ENCODE measurements at places on chromosomes 1 and 21. TPM values are rescaled to one million over a fixed set of nuclear protein-coding genes. Genes with fewer than 3 reads are reported as not detected.

The DMRTA2 gene
- total RNA-seq: 0.07 TPM

The CD1C gene
- not detected for total RNA-seq

GRCh38 chr1:228469413-228470162 lies 17.6 kb upstream of the RNF187 start:
- DNase-seq: peak; percentile 58
- H3K27me3 ChIP-seq: peaks cover 77% of the 10 kb centered on the region
- no peak overlapping the region for H3K27ac ChIP-seq
- H3K36me3 ChIP-seq: no peaks in the 10 kb centered on the region
- H3K4me1 ChIP-seq: peaks cover 45% of the 10 kb centered on the region

The ATP6V1G3 gene
- total RNA-seq: not detected

DNA sequence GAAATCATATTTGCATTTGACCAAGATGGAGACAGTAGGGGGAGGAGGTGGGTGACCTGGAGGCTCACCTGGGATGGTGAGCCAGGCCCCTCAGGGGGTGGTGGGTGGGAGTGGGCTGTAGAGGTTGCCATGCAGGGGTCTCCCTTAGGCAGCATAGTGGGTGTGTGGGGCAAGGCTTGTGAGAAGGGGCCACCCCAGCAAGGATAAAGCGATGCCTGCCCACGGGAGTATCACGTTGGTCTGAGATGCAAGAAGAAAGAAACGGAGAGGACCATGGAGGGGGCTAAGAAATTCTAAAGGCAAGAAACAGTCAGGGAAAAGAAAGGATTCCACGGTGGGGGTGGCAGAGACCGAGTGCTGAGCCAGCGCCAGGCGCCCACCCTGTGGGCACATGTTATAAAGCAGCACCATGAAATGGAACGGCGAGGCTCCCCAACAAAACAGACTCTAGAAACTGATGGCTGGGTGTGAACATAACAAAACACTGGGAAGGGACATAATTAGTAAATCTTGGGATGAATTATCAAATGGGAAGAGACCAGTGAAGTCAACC lies 11.7 kb upstream of the C2CD2 start:
- H3K27ac ChIP-seq: no peak overlapping the region
- no peak for DNase-seq
- H3K27me3 ChIP-seq: no peaks in the 10 kb centered on the region

DNA sequence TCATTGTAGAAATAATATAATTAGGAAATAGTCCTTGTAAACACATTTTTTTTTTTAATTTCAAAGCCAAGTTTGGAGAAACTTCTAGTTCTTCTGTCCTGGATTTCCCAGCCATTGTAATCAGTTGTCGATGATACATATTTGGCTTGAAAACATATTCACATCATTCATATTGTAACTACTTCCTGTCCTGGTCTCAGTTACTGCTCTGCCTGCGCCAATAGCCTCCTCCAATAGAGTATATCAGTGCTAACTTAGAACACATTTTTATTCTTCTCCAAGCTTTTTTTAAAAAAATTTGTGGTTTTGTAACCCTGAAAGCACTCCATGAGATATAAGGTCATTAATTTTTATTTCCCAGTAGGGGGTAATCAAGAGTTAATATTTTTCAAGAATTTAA lies 46.1 kb upstream of the FMO2 start:
- no peak overlapping the region for H3K27ac ChIP-seq
- no peaks in the 10 kb centered on the region for H3K27me3 ChIP-seq
- H3K4me1 ChIP-seq: peaks cover 21% of the 10 kb centered on the region
- H3K4me3 ChIP-seq: no peak overlapping the region
- no peak for DNase-seq

The NBPF26 gene
- total RNA-seq: 4.1 TPM

GRCh38 chr1:34163792-34164731 lies 968 bp downstream of the CSMD2 start:
- peaks cover 5% of the 10 kb centered on the region for H3K27me3 ChIP-seq
- peak; percentile 72 for DNase-seq
- peak overlapping the region; percentile 91 for H3K4me3 ChIP-seq
- peaks cover 39% of the 10 kb centered on the region for H3K4me1 ChIP-seq

GRCh38 chr21:41923631-41924367 lies 30.0 kb downstream of the C2CD2 start:
- no peak overlapping the region for H3K27ac ChIP-seq
- H3K4me1 ChIP-seq: peaks cover 28% of the 10 kb centered on the region
- no peaks in the 10 kb centered on the region for H3K27me3 ChIP-seq
- H3K36me3 ChIP-seq: no peaks in the 10 kb centered on the region

GRCh38 chr1:208724079-208724478 lies 479.9 kb upstream of the PLXNA2 start:
- no peak overlapping the region for H3K27ac ChIP-seq
- no peaks in the 10 kb centered on the region for H3K4me1 ChIP-seq
- no peak for DNase-seq
- no peaks in the 10 kb centered on the region for H3K27me3 ChIP-seq
- no peak overlapping the region for H3K4me3 ChIP-seq

GRCh38 chr1:154547105-154547732 lies 11.2 kb downstream of the UBE2Q1 start:
- peaks cover 21% of the 10 kb centered on the region for H3K36me3 ChIP-seq
- no peaks in the 10 kb centered on the region for H3K4me1 ChIP-seq
- no peaks in the 10 kb centered on the region for H3K27me3 ChIP-seq
- no peak for DNase-seq

The SOX13 gene
- 123 TPM for total RNA-seq

The TMEM61 gene
- total RNA-seq: 2.0 TPM

DNA sequence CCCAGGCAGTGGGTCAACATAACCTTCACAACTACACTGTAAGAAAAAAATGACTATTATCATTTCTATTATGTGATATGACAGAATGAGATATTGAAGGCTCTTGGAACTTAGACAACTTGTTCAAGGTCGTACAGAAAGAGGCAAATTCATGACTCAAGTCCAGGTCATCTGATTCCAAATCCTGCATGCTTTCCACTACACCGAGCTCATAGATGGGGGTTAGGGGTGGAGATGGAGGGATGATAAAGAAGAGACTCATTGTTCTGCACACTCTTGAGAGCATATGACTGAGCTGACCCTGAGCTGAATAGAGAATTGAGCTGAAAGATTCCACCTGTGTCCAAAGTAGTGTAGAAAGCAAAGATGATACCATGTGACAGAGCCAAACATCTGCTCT lies 2.8 kb downstream of the FCRL6 start:
- DNase-seq: no peak
- H3K27me3 ChIP-seq: no peaks in the 10 kb centered on the region
- no peak overlapping the region for H3K4me3 ChIP-seq
- no peak overlapping the region for H3K27ac ChIP-seq
- no peaks in the 10 kb centered on the region for H3K4me1 ChIP-seq
- H3K36me3 ChIP-seq: no peaks in the 10 kb centered on the region

The TSPAN1 gene
- total RNA-seq: not detected

- H3K36me3 ChIP-seq: peaks cover 4% of the 10 kb centered on the region
- no peak overlapping the region for H3K27ac ChIP-seq
- no peaks in the 10 kb centered on the region for H3K27me3 ChIP-seq
- no peak for DNase-seq
- peaks cover 18% of the 10 kb centered on the region for H3K4me1 ChIP-seq
Measured at GRCh38 chr21:32732544-32732943, 4.7 kb upstream of the SYNJ1 start.

DNA sequence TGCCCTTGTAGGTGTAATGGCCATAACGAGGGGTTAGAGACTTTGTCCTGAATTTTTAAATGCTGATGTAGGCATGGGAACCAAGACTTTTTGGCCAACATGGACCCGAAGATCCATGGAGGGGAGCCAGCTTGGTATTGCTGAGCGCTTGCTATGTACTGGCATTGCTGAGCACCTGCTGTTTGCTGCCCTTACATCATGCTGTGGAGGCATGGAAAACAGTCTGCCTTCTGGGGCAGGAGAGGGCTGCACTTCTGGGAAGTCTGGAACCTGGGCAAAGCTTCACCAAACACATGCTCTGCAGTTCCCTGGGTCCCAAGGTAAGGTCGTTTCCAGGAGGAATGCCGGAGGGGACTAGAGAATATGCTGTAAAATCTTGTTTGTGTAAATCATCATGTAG lies 86.3 kb upstream of the CNIH3 start:
- H3K27ac ChIP-seq: no peak overlapping the region
- DNase-seq: no peak
- H3K27me3 ChIP-seq: no peaks in the 10 kb centered on the region
- no peaks in the 10 kb centered on the region for H3K36me3 ChIP-seq

GRCh38 chr21:20652846-20653245 lies 345.4 kb upstream of the NCAM2 start:
- no peaks in the 10 kb centered on the region for H3K4me1 ChIP-seq
- H3K27me3 ChIP-seq: no peaks in the 10 kb centered on the region
- H3K27ac ChIP-seq: no peak overlapping the region
- no peaks in the 10 kb centered on the region for H3K36me3 ChIP-seq
- no peak overlapping the region for H3K4me3 ChIP-seq

DNA sequence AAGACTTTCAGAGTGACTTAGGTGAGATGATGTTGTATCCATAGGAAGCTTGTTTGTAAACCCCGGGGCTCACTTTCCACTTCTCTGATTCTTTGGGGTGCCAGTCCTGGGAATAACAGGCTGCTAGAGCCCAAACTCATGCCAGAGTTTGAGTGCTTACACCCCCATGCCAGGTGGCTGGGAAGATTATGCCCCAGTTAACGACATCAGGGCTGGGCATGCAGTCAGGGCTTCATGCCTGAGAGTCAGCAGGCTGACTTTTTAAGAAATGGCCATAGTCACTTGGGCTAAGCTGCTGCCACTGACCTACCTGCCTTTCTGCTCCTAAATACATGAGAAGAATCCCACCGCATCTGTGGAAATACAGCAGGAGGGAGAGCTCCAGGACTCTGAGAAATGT lies 425.6 kb upstream of the VAMP3 start:
- DNase-seq: no peak
- H3K36me3 ChIP-seq: no peaks in the 10 kb centered on the region
- H3K27ac ChIP-seq: no peak overlapping the region
- no peaks in the 10 kb centered on the region for H3K27me3 ChIP-seq
- H3K4me1 ChIP-seq: no peaks in the 10 kb centered on the region

DNA sequence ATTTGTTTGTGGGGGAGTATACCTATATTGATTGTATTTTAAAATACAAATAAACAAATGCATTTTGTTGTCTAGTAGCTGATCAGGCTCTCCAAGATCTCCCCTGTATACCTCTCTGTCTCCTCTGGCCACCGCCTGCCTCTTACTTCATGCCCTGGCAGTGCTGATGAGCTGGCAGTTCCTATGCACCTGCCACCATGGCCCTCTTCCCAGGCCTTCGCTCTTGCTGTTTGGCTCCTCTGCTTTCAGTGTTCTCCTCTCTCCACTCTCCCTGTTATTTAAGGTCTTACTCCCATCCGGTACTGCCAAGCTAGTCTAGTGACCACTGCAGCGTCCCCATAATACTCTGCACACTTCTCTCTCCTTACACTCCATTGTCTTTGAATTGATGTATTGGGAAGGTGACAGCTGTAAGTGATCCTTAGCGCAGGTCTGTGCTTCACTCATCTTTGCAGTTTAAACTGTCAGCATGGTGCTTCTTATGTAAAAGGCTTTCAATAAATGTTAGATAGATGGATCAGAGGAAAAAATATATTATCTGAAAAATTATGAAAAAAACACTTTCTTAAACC lies 88.1 kb upstream of the ATP1A1 start:
- H3K27me3 ChIP-seq: no peaks in the 10 kb centered on the region
- no peaks in the 10 kb centered on the region for H3K4me1 ChIP-seq
- H3K36me3 ChIP-seq: no peaks in the 10 kb centered on the region
- H3K27ac ChIP-seq: no peak overlapping the region
- DNase-seq: no peak
- H3K4me3 ChIP-seq: no peak overlapping the region

DNA sequence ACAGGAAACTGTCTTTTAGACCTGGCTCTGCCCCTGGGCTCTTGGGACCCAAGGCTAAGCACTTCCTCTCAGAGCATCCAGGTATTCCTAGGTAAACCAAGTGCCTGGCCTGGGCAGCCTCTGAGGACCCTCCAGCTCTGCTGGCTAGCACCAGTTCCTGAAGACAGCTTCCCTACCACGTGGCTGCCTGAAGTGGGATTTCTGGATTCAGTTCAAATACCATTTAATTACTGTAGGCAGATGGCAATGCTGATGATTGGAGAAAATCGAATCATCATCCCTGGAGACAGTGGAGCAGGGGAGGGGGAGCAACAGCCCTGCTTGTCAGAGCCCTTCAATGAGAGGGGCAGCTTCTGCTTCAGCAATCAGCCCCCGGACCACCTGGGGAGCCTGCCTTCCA lies 11.9 kb downstream of the KIF21B start:
- no peak for DNase-seq
- H3K36me3 ChIP-seq: no peaks in the 10 kb centered on the region
- H3K27ac ChIP-seq: no peak overlapping the region
- no peaks in the 10 kb centered on the region for H3K27me3 ChIP-seq
- no peak overlapping the region for H3K4me3 ChIP-seq
- H3K4me1 ChIP-seq: peaks cover 33% of the 10 kb centered on the region

The ECM1 gene
- total RNA-seq: 0.43 TPM

DNA sequence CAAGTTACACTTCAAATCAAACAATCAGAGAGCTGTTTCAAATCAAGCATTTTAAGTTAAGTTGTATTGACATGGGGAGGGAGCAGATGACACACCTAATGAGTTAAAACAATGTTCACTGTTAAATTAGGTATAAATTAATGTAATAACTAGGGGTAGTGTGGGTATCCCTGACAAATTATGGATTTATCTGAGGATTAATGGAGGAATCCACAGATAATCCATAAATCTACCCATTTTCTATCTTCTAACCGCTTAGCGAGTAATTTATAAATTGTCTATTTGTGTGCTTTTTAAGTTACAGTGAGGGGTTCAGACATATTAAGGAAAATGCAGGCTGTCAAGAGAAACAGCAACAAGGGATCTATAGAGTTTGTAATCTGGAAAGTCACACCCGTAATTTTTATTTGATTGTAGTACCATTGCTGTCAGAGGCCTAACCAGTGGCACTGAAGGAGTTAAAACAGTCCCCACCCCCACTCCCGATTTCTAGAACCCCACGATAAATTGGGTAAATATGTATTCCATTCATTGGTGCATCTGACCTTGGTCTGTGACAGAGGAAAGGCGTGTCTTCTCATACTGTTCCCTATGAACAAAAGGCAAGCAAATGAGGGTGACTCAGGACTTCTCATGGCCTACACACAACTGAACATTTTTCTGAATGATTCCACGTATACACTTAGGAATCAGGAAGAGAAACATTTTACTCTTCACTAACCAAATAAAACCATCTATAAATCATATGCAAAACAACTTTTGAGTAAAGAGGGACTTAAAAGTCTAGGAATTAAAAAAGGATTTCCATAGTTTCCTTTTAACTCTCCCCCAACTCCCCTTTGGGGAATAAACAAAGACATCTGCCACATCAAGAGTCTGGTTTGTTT lies 7.4 kb downstream of the IRF2BP2 start:
- no peak for DNase-seq
- H3K27ac ChIP-seq: peak overlapping the region; percentile 48
- peak overlapping the region; percentile 72 for H3K4me3 ChIP-seq
- peaks cover 81% of the 10 kb centered on the region for H3K4me1 ChIP-seq

GRCh38 chr21:41142051-41142795 lies 25.7 kb upstream of the BACE2 start:
- no peak overlapping the region for H3K4me3 ChIP-seq
- H3K27ac ChIP-seq: no peak overlapping the region
- H3K27me3 ChIP-seq: no peaks in the 10 kb centered on the region
- H3K4me1 ChIP-seq: 0 out of 2 replicates have a peak, but pooled peaks cover under 1% of the 10 kb centered on the region
- H3K36me3 ChIP-seq: no peaks in the 10 kb centered on the region

All from GM23338 (cell line).